ENCODE measurements at places on chromosomes 16 and 17. TPM values are rescaled to one million over a fixed set of nuclear protein-coding genes. Genes with fewer than 3 reads are reported as not detected.

TOX3 gene
- total RNA-seq: 0.49 TPM

SLC5A11 gene
- not detected for total RNA-seq

PPP1R1B gene
- total RNA-seq: 12.8 TPM

ABCC6 gene
- 1.9 TPM for total RNA-seq

MPP3 gene
- 7.7 TPM for total RNA-seq

SPEM1 gene
- not detected for total RNA-seq

DNA sequence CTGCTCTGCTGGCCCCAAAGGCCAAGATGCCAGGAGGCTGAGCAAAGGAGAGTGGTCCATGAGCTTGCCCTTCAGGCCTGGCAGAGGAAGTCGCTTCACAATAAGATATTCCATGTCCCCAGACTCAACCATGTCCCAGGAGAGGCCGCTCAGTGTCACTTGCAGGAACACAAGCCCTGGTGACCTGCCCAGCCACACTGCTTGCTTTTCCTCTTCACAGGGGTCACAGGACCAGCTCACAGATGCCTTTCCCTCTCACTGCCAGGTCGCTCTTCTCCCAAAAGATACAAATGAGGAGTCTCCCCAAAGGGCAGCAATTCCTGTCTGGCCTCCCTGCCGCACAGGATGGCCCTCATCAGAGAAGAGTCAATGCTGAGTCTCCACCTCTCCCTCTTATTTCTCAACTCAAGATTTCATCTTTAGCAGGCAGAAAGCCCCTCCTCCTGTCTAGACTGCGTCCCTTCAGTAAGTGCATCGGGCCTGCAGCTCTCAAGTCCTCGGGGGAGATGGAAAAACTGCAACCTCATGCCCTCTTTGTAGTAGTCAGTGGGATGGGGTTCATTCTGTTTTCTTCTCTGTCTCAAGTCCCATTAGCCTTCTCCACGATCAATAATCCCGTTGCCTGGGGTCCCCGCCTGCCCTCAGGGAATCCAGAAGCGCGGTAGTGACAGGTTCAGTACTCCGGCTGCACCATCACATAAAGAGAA, 5.0 kb downstream of the JUP start:
- no peak for DNase-seq

- DNase-seq: no peak
These were observed 40.7 kb upstream of the GPR139 start for GRCh38 chr16:20114356-20114755.

- no peak for DNase-seq
These were observed 96.8 kb downstream of the GSG1L start for GRCh38 chr16:27966756-27967155.

GRCh38 chr17:78125976-78126894, 2.3 kb downstream of the TMC6 start:
- DNase-seq: no peak

DNA sequence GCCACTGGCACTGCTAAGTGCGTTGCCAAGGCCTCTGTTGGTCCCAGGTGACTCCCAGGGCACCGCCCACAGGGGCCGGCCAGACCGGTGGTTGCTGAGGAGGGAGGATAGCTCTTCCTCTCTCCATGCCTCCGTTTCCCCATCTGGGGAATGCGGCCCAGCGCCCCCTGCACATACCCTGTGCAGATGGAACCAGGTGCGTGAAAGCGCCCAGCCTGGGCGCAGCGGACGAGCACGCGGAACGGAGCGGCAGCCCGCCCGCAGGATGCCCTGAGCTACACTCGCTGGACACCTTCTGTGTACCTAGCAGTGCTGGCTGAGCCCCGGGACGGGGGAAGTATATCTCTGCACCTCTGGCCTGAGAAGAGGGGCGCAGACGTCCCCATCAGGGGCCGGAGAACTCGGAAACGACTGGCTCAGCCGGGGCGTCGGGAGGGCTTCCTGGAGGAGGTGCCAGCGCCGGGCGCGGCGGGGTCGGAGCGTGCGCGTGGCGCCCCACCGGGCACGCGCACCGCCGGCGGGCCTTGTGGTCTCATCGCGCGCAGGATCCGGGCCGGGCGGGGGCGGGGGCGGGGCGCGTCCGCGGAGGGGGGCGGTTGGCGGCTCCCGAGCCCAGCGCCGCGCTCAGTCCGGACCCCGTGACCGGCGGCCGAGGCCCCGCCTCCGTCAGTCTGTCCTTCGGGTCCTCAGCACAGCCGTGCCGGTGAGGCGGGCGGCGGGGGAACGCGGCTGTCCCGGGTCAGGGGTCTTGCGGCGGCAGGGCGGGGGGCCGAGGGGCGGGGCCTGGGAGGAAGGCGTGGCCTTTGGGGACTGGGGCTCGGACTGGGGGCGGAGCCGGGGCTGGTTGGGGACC, at the start of the genes CCDC78 and HAGHL:
TSS of gene CCDC78 (minus strand) at position 6 of the 853 bp plus-strand sequence. CDS start 76 bp downstream, outside the sequence.
TSS of gene HAGHL (plus strand) at position 669 of the 853 bp plus-strand sequence. CDS start 404 bp downstream, outside the sequence.
- no peak for DNase-seq

DNA sequence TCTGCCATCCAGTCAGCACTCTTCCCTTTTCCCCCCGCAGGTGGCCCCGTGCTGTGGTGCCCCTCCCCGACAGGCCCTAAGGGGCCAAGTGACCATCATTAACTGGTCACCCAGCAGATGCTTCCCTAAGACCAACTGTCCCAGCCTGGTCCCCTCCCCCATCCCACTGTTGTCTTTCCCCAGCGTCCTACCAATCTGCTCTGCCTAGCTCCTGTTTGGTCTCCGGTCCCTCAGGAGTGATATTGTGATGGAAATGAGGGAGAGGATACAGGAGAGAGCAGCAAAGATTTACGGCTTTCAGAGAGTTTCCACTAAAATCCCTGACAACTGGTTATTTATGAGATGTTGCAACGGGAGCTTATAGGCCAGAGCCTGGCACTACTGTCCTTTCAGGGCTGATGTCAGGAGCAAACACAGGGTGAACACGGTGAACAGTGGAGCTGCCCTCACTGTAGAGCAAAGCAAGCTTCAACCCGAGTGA, 1.4 kb upstream of the TTLL6 start:
- no peak for DNase-seq

- DNase-seq: no peak
These were observed 414.6 kb upstream of the GOT2 start for GRCh38 chr16:59148769-59149155.

All from skin of body (tissue), 3 donors.